Nephron progenitor cell (in vitro differentiated cells): ENCODE measurements at places on chromosomes 2 and 18.
A peak's percentile ranks its signal among the peaks of the same experiment; 100 is the strongest.

- no peak for DNase-seq
These were observed 66.5 kb downstream of the SOWAHC start for GRCh38 chr2:109680523-109681297.

DNA sequence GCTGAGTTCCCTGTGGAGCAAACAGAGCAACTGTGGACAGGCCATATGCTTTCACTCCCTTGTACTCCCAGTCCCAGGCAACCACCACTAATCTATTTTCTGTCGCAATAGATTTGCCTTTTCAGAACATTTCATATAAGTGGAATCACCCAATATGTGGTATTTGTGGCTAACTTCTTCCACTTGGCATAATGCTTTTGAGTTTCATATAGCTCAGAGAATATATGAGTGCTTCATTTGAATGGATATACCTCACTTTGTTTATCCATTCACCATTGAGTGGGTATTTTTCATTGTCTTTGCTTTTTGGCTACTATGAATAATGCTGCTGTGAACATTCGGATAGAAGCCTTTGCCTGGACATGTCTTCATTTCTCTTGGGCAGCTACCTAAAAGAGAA, 151.9 kb downstream of the CERS6 start:
- DNase-seq: no peak

GRCh38 chr18:59547581-59548182, 149.5 kb downstream of the CCBE1 start:
- DNase-seq: no peak

GRCh38 chr2:148110184-148110583, 89.3 kb downstream of the MBD5 start:
- DNase-seq: no peak

DNA sequence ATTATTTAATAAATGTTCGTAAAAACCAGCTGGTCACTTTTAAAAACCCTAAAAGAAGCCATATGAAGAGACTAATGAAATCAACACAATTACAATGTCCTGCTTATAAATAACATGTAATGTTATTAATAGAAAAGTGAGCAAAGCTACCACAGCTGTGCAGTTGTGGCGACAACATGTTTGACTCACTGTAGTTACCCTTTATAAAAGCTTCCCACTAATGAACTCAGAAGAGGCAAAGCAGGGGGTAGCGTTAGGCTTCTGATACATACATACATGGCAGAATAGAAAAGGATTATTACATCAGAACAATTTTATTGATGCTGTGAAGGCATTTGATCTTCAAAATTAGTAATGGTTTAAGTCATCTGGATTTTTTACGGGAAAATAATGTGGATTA, 219.7 kb downstream of the SLC4A10 start:
- no peak for DNase-seq

- DNase-seq: no peak
These were observed 29.3 kb downstream of the FHOD3 start for GRCh38 chr18:36326771-36327170.

DNA sequence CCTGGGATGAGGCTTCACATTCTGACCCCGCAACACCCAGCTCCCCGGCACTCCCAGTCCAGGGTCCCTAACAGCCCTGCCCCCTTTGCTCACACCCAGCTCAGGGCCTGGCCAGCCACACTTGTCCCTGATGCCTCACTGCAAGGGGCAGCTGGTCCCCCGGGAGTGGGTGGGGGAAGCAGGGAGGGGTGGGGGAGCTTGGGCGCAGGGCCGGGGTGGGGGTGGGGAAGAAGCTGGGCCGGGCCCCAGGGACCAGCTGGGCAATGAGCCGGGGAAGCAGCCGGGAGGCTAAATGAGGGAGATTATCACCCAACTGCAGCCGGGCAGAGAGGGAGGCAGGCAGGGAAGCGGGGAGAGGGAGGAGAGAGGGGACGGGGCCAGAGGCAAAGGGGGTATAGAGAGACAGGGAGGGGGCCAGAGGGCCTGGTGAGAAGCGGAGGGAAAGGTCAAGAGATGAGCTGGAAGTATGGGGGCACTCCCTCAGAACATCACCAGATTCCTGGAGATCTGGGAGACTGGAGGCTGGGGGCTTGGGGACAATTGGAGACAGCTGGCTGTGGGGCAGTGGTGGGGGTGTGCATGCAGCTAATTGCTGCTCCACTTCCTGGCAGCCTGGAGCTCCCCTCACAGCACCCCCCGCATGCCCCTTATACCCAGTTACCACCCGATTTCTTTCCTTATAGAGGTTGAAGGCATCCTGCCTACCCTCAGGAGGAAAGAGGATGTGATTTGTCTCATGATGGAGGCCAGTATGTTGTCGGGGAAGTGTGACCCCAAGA, 2.5 kb upstream of the ASIC4 start:
- no peak for DNase-seq

DNA sequence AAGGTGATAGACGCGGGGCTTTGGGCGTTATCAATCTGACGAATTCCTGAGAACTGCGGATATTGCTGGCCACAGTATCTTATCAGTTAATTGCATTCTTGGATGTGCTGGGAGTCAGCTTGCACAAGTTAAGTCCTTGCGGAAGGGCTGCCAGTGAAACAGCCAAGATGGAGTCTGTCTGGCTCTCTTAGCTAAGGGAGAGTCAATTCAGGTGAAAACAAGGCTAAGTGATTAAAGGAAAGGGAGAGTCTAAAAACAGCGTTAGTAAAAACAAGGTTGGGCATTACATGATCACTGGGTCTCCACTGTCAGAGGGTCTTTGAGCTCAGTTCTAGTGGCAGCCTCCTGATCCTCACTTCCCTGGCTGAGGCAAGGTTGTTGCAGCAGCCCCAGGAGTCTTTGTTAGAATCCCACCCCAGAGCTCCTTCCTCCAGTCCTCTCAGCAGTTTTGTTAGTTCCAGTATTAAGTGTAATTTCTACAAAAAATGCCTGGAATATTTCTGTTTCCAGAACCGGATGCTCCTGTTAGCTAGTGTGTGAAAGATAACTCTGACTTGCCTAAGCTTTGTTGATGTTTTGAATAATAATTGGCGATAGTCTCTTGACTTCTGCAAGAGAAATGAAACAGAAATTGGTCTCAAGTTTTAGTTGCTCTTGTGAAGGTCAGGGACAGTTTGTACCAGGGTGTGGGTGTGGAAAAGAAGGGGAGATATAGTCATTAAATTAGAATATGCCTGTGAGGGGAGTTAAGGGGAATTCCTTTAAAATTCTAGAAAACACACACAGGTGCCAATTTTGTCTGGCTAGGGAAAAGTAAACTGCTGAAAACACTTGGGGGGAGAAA, 10.6 kb downstream of the CFLAR start:
- DNase-seq: no peak

DNA sequence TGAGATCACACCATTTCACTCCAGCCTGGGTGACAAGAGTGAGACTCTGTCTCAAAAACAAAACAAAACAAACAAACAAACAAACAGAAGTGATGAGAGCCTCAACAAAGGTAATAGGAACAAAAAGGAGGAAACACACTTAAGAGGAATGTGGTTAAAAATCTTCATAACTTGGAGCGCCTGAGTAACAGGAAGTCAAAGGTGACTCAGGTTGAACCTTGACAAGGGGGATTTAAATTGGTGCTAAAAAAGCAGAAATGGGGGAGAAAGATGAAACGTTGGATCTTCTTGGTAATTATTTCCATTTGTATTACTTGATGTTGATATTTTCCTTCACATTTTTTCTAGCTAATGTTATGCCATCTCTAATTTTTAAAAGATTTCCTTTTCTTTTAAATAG, 318.5 kb upstream of the TCF4 start:
- DNase-seq: no peak

DNA sequence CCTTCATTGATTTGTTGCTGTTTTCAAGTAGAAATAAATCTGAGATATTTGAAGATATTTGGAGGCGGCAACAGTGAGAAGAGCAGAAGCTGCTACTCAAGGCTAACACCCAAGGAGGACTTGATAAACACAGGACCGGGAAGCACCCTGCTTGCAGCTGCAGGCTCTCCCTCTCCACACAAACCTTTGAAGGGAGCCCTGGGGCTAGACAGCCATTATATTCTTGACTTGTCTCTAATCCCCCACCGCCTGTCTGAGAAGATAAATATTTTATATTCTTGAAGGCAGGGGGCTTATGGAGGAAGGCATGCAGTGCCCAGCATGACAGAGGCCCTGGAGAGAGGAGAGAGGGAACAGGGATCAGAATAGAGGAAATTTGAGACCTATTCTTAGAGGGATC, 50.9 kb upstream of the SMAD2 start:
- DNase-seq: no peak

DNA sequence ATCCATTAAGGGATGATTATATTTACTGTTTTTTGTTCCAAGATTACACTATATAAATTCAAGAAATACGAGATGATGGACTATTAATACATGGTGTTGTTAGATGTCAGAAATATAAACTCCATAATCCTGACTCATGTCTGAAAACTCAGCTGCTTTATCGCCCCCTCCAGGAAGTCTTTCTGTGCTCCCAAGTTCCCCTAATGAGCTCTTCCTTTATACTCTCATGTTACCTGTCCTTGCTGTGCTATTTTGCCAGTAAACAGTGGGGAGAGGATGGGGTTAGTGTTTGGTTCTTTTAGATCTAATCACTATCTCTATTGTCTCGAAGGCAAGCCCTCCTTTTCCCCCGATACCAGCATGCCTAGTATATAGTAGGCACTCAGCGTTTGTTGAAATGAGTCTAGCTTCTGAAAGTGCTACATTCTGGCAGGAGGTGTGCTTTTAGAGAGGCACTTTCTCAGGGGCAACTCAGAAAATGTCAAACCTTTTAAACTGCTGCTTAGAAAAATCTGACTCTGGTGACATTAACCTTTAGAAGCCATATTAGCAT, 21.4 kb upstream of the BARD1 start:
- no peak for DNase-seq

- no peak for DNase-seq
These were observed 259.3 kb upstream of the NT5C1B start for GRCh38 chr2:18848646-18849045.

DNA sequence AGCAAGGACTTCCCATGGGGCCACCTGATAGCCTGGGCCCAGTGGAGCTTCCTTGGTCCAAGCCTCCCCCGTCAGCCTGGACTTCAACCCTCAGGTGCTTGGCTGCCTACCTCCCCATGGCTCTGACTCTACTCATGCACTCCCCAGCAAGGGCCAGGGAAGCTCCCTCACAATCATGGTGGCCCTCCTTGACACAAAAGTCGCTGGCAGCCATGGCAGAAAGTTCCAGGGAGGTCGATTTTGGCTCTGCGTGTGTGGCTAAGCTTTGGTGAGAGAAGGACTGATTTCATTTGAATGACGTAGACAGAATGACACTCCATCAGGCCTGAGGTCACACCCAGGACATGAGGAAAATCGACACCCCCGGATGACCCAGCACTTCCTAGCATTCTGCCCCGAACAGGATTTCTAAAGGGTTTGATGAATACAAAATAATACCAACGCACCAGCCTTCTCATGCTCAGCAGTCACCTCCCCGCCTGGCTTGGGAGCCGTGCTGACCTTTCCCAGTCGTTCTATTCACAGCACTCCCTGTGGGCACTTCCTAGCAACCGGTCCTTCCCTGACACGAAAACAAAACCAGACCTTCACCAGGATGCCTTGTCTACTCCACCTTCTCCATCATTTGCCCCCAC, 52.7 kb downstream of the LBH start:
- no peak for DNase-seq

DNA sequence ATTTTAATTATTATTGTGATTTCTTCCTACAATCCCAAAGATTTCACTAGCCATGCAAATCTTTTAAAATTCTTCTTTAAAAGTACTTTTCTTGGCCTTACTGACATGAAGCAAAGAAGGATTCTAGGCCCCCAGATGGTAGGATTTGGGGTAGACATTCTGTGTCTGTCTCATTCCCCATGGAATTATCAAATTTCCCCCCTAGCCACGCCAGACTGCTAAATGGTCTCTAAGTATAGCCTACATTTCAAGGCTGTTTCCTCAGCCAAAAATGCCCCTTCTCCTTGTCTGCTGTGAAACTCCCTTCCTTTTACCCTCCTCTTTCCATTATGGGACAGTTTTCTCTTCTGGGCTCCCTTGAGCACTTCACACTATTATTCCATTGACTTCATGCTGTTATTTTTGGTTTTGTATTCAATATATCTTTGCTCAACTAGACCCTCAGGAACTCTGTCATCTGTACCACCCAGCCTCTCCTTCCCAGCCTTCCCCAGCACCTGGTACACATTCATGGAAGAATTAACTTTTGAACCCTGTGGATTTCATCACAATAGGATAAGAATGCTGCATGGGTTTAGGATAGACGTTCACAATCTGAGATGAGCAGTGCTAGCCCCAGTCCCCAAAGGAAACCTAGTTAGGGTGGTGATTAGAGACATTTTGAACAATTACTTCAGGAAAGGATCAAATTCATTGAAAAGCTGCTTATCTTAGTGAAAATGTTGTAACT, 21.5 kb upstream of the CYP1B1 start:
- DNase-seq: no peak

- DNase-seq: no peak
These were observed 296.4 kb downstream of the CYP26B1 start for GRCh38 chr2:71851094-71851750.

- DNase-seq: no peak
These were observed 163.5 kb upstream of the POU3F3 start for GRCh38 chr2:104690255-104690984.

GRCh38 chr18:12036201-12036751, 55.0 kb downstream of the IMPA2 start:
- no peak for DNase-seq

- DNase-seq: no peak
These were observed 350.6 kb upstream of the VRK2 start for GRCh38 chr2:57696016-57696415.

DNA sequence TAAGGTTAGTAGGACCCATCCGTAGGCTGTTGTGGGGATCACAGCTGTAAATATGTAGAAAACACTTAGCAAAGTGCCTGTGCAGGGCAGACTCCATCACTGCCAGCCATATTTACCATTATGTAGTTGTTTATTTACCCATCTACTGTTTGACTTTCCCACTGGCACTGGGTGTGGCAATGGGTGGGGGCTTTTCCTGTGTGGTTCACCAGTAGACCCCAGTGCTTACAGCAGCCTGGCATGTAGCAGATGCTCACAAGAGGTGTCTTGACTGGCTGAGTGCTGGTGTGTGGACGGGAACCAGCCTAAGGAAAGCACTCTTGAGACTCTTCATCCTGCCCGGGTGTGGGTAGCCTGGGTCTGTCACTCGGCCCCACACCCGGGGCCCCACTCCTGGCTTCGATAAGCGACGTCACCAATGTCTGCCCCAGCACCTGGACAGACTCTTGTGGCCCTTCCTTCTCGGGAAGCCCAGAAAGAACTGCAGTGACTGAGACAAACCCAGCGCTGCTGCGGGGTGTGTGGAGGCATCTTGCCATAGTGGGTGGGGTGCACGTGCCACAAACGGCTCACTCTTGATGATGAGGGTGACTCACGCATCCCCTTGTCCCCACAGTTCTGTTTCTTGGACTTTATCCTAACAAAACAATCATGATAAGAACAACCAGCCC, 78.3 kb downstream of the HDAC4 start:
- no peak for DNase-seq

- DNase-seq: peak; percentile 72
These were observed 11.9 kb upstream of the CRYGA start for GRCh38 chr2:208175069-208175839.

- DNase-seq: no peak
These were observed 6.6 kb downstream of the GALNT5 start for GRCh38 chr2:157264099-157264498.
